ENCODE measurements at places on chromosomes 12 and 14.

DNA sequence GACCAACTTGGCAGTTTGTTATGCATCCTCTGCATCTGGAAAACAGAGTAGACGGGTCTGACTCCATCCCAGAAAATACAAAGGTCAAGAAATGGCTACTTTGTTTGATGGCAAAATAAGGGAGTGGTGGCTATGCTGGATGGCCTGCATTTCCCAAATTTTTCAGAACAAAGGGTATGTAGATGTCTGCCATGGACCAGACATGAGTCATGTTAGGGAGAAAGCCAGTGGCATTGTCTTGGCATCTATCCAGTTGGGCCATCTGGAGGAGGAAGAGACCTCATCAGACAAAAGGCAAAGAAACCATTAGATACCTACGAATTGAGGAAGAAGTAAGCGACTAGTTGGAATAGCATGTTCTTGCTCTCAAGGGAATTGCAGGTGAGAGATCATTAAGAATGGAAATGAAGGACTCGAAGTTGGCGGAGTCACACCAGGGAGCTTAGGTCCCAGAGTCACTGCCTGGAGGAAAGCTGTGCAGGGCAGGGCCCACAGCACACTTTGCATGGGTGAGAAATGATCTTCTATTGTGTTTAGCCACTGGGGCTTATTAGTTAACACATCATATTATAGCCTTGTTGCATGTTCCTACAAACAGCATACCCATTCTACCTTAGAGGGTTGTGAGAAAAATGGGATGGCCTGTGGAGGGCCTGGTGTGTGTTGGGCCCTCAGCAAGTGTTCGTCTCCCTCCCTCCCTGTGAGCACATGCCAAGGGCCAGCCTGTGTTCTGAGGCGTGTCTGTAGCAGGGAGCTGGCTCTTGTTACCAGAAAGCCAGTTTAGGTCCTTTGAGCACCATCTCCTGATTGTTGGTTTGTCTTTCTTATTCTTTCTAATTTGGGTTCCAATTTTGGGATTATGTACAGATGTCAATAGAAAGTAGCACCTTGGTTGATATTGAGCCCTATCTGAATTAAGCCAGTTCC lies 119.4 kb downstream of the KTN1 start:
- H3K27ac ChIP-seq = no peak overlapping the region
- H3K4me3 ChIP-seq = no peak overlapping the region
- H3K4me1 ChIP-seq = peaks cover 16% of the 10 kb centered on the region
- peaks cover 15% of the 10 kb centered on the region for H3K36me3 ChIP-seq
- H3K27me3 ChIP-seq = no peaks in the 10 kb centered on the region

DNA sequence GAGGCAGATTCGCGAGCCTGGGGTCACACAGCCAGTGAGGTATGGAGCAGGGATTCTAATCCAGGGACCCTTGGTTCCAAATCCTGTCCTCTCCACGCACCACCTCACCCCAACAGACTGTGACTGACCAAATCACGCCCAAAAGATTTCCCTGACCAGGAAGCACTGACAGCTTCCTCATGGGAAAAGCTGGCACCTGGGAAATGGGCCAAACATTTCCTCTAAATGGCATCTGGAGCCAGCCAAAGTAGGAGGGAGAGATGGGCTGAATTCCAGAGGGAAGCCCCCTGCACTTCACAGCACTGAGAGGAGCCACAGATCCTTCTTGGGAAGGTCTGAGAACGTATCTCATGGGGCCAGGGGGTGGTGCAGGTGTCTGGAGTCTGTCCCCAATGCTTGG lies 28.8 kb downstream of the CCDC92 start:
- H3K27me3 ChIP-seq = peaks cover 10% of the 10 kb centered on the region
- no peak for DNase-seq
- no peak overlapping the region for H3K4me3 ChIP-seq
- H3K36me3 ChIP-seq = peaks cover 36% of the 10 kb centered on the region
- peaks cover 23% of the 10 kb centered on the region for H3K4me1 ChIP-seq
- H3K27ac ChIP-seq = no peak overlapping the region

- peaks cover 4% of the 10 kb centered on the region for H3K27me3 ChIP-seq
- no peak for DNase-seq
- peaks cover 40% of the 10 kb centered on the region for H3K4me1 ChIP-seq
- H3K36me3 ChIP-seq = peaks cover 8% of the 10 kb centered on the region
Measured at GRCh38 chr14:93033983-93034670, 81.6 kb downstream of the ITPK1 start.

DNA sequence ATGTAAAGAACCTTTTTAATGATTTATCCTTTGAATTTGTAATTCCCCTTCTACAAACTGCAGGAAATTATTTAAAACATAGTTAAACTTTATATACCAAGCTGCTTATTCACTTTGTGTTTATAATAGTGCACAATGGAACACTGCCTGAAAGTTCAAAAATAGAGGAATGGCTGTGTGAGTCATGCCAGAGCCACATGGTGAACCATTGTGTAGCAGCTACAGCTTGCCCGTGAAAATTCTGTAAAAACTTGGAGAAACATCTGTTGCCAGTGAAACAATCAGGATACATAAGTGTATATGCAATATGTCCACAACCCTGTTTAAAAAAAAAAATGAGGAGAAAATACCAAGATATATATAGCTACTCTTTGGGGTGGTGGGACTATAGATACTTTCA lies 59.5 kb downstream of the VEZT start:
- no peak overlapping the region for H3K4me3 ChIP-seq
- DNase-seq = no peak
- no peaks in the 10 kb centered on the region for H3K27me3 ChIP-seq
- H3K4me1 ChIP-seq = no peaks in the 10 kb centered on the region

DNA sequence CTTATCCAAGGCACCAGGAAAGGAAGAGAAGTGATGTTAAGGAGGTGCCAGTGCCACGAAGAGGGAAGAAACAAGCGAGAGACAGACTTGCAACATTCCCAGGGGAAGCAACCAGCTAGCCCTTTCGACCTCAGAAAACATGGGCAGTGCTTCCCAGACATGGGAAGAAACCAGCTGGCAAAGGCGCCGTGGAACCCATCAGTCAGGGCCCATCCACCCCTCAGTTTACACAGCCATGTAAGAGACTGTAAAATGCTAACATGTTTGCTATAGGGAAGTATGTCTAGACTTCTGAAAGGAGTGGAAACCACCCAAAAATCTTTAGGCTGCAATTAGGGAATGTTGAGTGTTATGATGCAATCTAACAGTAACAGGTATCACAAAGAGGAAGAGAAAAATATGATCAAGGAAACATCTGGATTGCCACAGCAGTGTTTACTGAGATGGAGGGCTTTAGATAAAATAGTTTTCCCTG lies 26.3 kb downstream of the ANAPC5 start:
- no peaks in the 10 kb centered on the region for H3K27me3 ChIP-seq
- H3K36me3 ChIP-seq = no peaks in the 10 kb centered on the region
- no peak for DNase-seq
- H3K4me1 ChIP-seq = no peaks in the 10 kb centered on the region
- no peak overlapping the region for H3K4me3 ChIP-seq

DNA sequence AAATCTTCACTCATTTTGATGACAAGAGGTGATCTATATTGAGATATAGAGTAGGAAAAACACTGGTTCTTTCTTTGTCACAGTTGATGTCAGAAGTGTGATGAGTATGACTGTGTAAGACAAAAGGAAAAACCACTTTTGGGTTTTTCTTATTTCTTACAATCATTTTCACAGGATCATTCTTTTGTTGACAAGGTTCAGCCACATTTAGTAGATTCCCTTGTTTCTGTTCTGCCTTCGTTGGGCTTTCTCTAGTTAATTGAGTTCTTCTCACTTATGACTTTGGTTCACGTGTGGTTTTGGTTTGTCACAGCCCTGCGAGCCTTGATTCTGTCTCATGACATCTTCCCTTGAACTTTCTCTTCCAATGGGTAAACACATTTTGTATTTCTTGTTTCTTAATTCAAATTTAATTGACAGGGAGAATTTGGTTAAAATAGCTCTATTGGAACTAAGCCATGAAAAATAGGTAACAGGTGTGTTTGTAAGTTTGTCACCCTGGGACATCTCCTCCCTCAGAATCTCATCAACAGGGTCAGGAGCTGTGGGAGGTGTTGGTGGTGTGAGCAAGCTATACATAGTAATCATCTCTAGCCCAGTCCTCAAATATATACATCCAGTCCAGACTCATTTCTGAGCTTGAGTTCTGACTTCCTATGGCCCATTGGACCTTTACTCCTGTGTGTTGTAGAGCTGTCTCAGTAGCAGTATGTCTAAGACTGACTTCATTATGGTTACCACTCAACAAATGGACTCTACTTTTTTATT lies 255.3 kb downstream of the BMP4 start:
- no peak for DNase-seq
- H3K27me3 ChIP-seq = no peaks in the 10 kb centered on the region
- no peaks in the 10 kb centered on the region for H3K36me3 ChIP-seq

GRCh38 chr14:60505448-60505847 lies 3.5 kb upstream of the SIX6 start:
- peaks cover 26% of the 10 kb centered on the region for H3K27me3 ChIP-seq
- H3K36me3 ChIP-seq = no peaks in the 10 kb centered on the region
- H3K4me1 ChIP-seq = peaks cover 14% of the 10 kb centered on the region
- H3K4me3 ChIP-seq = no peak overlapping the region

DNA sequence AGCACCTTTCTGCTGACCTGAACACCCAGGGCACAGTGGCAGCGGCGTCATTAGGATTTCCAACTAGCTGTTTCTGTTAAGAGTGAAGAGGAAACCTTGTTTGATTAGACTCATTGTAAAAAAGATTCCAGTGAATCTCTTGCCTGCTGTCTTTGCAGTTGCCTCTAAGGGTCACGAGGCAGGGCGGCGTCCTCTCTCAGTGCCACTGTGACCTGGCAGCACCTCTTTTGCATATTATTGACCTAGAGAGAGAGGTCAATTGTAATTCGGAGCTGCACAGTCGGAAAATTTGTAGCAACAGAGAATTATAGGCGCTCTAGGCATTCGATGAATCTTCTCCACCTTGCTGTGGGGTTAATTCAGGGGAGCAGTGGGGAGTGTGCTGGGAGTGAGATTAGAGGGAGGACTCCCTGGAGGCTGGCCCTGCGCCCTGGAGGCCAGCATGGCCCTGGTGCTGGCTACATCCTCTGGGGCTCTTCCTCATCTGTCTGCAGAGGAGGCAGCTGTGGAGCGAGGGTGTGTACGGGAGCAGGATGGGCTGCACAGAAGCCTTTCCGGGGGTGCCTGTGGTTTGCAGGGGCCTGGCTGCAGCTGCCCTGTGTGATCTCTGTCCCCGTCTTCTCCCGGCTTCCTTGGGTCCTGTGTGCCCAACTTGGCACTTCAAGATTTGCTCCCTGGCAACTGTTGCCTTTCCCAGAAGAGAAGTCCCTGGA lies 14.3 kb downstream of the PACS2 start:
- peaks cover 48% of the 10 kb centered on the region for H3K4me1 ChIP-seq
- H3K27me3 ChIP-seq = peaks cover 17% of the 10 kb centered on the region
- H3K4me3 ChIP-seq = peak overlapping the region; percentile 47
- H3K27ac ChIP-seq = peak overlapping the region; percentile 62
- no peak for DNase-seq
- H3K36me3 ChIP-seq = no peaks in the 10 kb centered on the region

DNA sequence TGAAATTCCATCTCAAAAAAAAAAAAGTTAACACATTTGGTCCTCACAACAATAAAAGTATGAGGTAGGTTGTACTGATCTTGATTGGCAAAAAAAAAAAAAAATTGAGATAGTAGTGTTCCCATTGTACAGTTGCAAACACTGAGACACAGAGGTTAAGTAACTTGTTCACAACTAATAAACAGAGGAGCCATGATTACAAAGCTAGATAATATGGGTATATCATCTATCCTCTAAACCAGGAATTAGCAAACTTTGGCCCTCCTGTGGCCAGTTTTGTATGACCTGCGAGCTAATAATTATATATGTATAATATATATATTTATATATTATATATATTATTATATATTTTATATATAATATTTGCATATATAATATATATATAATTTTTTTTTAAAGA lies 2.3 kb upstream of the PSME1 start:
- no peaks in the 10 kb centered on the region for H3K36me3 ChIP-seq
- peaks cover 27% of the 10 kb centered on the region for H3K4me1 ChIP-seq
- DNase-seq = no peak
- peaks cover 19% of the 10 kb centered on the region for H3K27me3 ChIP-seq
- no peak overlapping the region for H3K4me3 ChIP-seq

DNA sequence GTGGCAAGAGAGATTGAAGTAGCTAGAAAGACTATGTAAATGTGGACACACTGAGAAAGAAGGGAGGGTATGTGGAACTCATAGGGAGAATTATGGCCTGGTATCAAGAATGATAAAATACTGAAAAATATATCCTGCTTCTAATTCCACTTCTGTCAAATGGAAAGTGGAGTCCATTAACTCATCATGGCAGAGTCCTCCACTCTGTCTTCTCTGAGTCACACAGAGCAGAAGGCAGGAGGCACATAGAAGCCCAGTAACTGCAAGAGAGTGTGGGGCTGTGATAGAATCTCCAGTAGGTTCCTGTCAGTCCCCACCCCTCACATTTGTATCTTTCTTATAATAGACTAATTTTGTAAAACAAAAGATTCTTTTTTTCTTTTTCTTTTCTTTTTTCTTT lies 223.7 kb downstream of the AKAP6 start:
- no peak for DNase-seq
- H3K27ac ChIP-seq = no peak overlapping the region
- H3K4me3 ChIP-seq = no peak overlapping the region
- peaks cover 12% of the 10 kb centered on the region for H3K27me3 ChIP-seq
- peaks cover 13% of the 10 kb centered on the region for H3K4me1 ChIP-seq
- peaks cover 12% of the 10 kb centered on the region for H3K36me3 ChIP-seq

DNA sequence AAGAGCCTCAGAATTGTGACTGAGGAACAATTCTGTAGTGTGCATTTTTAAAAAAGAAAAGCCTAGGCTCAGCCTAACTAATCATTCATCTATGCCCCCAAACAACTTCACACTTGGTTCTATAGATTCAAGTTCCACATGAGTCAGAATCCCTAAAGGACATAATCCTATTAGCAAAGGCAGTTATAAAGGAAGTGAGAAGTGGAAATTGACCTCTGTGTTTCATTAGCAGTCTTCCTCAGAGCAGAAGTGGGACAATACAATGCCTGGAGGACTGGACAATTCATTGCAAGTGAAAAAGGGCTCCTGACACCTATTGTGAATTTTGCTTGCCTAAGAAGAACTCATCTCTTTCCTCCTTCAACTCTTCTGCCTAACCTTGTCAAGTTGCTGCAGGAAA lies 222.3 kb downstream of the PTPRO start:
- no peak overlapping the region for H3K27ac ChIP-seq
- H3K4me1 ChIP-seq = peaks cover 26% of the 10 kb centered on the region
- DNase-seq = no peak

DNA sequence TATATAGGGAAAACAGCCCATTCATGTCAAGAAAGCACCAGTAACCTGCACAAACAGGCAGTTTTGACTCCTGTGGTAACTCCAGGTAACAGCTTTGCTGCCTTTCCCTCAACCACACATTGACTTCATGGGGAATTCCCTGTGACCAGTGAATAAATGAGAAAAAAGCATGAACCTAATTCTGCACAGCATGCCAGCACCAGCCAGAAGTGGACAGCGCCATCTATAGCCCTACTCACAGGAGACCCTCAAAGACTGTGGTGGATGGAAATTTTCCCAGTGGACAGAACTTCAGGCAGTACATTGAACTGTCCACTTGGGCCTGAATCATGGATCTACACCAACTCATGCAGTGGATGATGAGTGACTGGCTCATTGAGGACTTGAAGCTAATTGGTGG lies 152.1 kb downstream of the SLC8A3 start:
- H3K27ac ChIP-seq = no peak overlapping the region
- H3K27me3 ChIP-seq = peaks cover 7% of the 10 kb centered on the region
- no peak for DNase-seq
- H3K36me3 ChIP-seq = no peaks in the 10 kb centered on the region

GRCh38 chr12:65492998-65493912 lies 214.8 kb downstream of the MSRB3 start:
- H3K27me3 ChIP-seq = peaks cover 8% of the 10 kb centered on the region
- no peak for DNase-seq
- no peaks in the 10 kb centered on the region for H3K36me3 ChIP-seq
- peaks cover 2% of the 10 kb centered on the region for H3K4me1 ChIP-seq
- H3K27ac ChIP-seq = no peak overlapping the region
- H3K4me3 ChIP-seq = no peak overlapping the region
